ENCODE measurements at places on chromosomes 3 and 15.

DNA sequence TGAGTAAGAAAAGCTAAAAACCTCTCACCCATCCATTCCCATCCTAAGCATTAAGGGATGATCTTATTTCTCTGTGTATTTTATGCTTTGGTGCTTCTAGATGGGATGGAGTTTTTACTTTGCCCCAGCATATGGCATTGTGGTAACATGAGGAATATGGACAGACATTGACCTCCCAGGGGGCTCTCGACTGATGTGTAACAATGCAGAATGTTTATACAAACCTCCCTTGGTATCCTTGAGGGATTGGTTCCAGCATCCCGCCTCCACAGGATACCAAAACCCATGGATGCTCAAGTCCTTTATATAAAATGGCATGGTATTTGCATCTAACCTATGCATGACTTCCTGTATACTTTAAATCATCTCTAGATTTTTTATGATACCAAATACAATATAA, 21.6 kb downstream of the PDIA5 start:
- DNase-seq, result no peak

DNA sequence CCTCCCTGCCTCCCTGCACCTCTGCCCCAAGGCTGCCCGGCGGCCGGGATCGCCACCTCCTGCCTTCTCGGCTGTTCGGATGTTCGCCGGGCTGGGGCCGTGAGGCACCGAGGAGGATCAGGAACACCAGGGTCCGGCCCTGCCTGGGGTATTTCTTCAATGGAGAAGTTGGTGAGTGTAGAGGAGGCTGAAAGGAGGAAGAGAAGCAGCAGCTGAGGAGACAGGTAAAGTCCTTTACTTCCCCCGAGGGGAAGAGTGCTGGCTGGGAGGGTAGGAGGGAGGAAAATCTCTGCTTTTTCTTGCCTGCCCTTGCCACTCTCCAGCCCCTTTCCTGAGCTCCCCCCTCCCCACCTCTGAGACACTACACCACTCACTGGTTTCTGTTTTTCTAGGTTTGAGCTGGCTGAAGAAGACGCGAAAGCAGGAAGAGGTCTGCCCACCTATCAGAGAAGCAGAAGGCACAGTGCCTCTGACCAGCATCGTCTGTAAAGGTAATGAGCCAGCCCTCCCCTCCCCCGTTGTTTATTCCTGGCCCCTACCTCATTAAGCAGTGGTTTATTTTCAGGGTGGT, 519 bp downstream of the ASB7 start:
- no peak for DNase-seq

GRCh38 chr15:96092186-96092585, 238.3 kb upstream of the NR2F2 start:
- DNase-seq, result no peak

DNA sequence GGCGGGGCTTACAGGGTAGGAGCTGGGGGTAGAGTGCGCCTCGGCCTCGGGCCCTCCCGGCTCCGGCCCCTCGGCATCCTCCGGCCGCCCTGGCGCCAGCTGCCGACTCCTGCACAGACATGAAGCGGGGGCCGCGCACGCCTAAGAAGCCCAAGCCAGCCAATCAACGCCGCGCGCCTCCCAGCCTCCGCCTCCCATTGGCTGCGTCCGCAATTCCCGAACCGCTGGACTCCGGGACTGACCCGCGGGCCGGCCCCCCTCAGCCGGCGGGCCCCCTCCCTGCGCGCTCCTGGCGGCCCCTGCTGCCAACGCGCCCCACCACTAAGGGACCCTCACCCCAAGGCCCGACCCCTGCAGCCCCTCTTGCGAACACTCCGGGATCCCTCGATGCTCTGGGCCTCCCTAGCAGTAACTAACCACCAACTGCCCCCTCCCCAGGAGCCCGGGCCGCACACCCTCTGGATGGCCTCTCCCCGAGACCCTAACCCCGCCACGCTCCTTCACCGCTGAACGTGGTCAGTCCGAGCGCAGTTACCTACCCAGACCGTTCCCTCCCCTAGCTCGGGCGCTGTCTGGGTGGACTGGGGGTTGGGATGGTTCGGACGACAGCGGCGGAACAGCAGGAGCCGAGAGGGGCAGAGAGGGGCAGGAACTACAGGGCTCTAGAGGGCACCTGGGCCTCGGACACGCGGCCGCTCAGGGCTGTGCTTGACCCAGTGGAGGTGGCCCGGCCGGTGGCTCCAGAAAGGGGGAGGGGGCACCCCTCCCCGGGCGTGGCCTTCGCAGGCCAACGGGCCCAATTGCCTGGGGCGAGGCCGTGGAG, 5.0 kb downstream of the GATA2 start:
- DNase-seq, result no peak

GRCh38 chr3:147380977-147381376, 25.4 kb downstream of the ZIC4 start:
- no peak for DNase-seq

DNA sequence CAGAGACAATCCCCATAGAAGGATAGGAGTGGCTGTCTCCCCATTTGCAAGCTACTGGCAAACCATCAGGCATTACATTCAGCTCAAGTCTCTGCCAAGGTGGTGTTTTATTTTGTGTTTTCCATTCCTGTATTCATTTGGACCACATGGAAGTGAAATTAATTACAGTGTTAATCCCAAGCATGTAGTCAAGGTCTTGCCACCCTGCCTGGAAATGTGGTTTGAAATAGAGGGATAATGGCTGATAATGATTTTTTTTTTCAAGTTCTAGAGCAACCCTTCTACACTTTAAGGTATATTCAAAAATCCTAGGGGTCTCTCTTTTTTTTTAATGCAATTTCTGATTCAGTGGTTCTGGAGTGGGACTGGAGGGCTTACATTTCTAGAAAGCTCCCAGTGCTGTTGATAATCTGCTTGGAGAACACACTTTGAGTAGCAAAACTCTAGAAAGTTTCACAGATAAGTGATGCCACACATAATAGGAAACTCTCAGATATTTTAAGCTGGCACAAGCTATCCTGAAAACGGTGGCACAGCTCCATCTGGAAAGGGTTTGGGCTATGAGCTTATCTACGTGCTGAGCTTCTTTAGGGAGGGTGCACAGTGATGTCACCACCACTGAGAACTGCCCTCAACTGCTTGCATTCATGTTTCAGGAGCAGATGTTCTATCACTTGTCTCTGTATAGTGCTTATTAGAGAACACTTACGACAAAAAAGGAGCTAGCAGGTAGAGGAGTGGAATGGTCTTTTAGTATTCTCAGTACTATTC, 140.1 kb upstream of the IL12A start:
- DNase-seq, result no peak

DNA sequence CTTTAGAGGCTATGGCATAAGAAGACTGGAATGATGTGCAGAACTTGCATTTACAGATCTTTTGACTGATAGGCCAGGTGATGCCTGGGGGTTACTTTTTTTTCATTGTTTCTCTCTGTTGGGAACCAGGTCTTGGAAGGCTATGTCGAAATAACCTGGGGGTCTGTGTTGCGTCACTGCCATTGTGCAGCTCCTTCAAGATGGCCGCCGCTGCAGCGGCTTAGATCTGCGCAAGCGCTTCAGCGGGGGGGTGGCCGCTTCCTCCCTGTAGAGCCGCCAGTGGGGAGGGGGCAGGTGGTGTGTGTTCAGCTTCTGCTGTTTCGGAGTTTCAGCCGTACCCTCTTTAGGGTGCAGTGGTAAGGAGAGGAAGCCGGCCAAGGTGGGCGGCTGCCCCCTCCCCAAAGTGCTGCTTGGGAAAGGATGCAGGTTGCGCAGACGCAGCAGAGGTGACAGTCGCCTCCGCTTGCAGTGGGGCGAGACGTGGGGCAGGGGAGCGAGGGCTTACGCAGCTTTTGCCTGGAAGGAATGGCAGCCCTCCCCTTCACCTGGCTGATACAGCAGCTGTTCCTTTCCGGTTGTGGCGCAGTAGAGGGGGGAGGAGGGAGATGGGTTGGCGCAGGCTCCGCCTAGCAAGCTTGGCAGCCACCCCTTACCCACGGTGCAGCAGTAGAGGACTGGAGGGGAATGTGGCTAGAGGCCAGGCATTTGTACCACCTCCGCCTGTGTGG, 1.5 kb downstream of the SNRPN start:
- DNase-seq, result peak; percentile 19

- no peak for DNase-seq
Measured at GRCh38 chr15:33448151-33448550, 137.4 kb downstream of the RYR3 start.

DNA sequence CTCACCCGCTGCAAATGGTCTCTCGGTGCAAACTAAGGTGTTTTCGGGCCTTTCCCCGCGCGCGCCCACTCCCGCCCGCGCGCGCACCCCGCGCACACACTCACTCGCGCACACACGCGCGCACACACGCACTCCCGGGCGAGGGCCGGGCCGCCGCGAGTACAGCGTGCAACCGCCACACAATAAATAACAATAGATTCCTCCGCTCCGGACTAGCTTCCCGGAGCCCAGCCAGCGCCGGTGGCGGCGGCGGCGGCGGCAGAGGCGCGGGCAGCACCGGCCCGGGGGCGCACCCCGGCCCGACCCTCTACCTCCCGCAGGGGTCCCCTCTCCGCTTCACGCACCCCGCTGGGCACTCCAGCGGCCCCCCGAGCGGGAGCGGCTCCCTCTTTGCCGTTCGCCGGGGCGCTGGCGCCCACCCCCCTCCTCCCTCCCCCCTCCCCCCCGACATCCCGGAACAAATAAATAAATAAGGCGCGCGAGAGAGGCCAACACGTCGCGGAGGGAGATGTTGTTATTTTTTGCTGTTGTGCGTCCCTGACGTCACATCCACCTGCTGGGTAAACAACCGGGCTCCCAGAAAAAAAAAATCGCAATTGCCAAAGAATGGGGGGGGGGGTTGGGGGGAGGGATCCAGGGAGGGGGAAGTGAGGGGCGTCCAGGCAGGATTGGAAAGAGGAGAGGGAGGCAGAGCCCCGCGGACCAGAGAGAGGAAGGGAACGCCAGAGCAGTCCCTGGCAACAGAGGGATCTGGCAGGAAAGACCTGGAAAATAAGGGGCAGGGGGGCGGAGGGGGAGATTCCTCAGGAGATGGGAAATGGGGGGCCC, at the start of gene FOXP1:
TSS of gene FOXP1 (minus strand) at position 163 of the 828 bp plus-strand sequence. CDS start 385,347 bp downstream, outside the sequence.
- peak; percentile 41 for DNase-seq

GRCh38 chr15:81326466-81327212, 2.7 kb upstream of the STARD5 start:
- no peak for DNase-seq

- no peak for DNase-seq
Measured at GRCh38 chr3:59749291-59749690, 699.5 kb upstream of the CFAP20DC start.

DNA sequence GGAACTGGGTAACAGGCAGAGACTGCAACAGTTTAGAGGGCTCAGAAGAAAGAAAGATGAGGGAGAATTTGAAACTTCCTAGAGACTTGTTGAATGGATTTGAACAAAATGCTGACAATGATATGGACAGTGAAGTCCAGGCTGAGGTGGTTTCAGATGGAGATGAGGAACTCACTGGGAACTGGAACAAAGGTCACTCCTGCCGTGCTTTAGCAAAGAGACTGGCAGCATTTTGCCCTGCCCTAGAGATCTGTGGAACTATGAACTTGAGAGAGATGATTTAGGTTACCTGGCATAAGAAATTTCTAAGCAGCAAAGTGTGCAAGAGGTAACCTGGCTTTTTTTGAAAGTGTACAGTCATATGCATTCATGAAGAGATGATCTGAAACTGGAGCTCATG, 11.7 kb downstream of the EIF5A2 start:
- no peak for DNase-seq

GRCh38 chr15:84715441-84716035, 401 bp downstream of the SEC11A start:
- no peak for DNase-seq

DNA sequence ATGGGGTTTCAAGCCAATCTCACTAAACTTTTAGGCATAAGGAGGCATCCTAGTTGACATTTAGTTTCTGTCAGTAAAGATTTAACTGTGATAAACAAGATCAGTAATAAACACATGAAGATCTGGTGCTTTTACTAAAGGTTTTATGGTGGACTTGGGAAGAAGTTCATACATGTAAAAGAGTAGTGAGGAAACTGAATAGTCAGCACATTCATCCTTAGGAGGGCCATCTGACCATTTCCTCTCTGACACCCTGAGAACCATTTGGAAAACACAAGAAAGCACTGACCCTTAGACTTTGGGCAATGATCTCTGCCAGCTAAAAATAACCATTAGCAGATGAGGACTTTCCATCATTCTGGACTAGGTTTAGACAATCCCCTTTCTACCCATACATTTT, 1040.9 kb downstream of the AGBL1 start:
- no peak for DNase-seq

DNA sequence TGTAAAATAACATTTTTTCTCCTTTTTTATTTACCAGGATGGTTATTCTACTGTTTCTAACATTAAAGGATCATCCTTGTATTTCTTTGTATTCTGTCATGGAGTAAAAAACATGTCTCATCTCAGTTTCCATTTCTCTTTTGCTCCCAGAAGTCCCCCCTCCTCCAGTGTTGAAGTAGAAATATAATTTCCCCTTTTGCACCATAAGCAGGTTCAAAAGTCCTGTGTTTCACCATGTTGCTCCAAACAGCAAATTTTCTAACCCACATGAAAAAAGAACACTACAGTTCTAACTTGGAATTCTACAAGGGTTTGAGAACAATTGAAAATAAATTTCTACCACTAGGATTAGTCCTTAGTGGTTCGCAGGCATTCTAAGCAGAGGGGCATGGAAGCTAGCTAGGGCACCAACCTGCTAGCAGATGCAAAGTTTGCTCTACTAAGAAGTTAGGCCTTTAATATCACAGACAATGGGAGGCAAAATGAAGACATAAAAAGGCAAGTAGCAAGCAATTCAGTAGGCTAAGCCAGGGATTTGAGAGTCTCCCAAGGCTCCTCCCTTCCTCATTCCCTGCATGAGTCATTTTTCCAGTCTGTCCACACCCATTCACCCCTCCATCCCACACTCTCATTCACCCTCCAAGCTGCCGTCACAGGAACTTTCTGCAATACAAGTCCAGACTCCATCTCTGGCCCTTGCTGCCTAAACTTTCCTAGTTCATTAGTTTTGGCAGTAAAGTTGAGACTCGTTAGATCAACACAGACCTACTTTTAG, 2.3 kb upstream of the MBNL1 start:
- no peak for DNase-seq

DNA sequence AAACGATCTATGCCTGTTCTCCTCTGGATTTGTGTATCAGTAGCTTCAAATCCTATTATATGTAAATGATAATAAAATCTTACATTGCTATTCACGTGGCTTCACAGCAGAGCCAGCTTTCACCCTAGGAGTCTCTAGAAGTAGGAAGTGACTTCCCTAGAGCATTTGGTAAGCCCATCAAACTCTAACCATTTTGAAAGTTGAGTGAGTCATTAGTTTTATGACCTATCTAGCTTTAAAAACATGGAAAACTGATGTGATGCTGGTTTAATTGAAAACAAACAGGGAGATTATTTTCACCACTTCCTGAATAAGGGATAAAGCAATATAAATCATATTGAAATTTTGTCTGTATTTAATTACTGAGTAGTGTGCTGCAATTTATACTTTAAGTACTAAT, 275.2 kb downstream of the EPHA6 start:
- DNase-seq, result no peak

GRCh38 chr15:66389098-66389858, 2.6 kb downstream of the MAP2K1 start:
- DNase-seq, result no peak

- DNase-seq, result no peak
Measured at GRCh38 chr15:90497912-90498311, 31.8 kb upstream of the CRTC3 start.
